ENCODE measurements at places on chromosomes 12 and 14. TPM values are rescaled to one million over a fixed set of nuclear protein-coding genes. Genes with fewer than 3 reads are reported as not detected.

The CLEC2A gene
- total RNA-seq, result not detected

The CIROP gene
- total RNA-seq, result not detected

The INHBE gene
- not detected for total RNA-seq

- no peak for ATAC-seq
Observed at GRCh38 chr14:39755269-39755878, 323.1 kb upstream of the FBXO33 start.

GRCh38 chr12:56374726-56375597 is 12.3 kb upstream of the APOF start:
- no peak for ATAC-seq
